ENCODE measurements at places on chromosomes 2 and 18.

GRCh38 chr2:205321231-205321630 lies 361.1 kb upstream of the NRP2 start:
- no peak for DNase-seq

DNA sequence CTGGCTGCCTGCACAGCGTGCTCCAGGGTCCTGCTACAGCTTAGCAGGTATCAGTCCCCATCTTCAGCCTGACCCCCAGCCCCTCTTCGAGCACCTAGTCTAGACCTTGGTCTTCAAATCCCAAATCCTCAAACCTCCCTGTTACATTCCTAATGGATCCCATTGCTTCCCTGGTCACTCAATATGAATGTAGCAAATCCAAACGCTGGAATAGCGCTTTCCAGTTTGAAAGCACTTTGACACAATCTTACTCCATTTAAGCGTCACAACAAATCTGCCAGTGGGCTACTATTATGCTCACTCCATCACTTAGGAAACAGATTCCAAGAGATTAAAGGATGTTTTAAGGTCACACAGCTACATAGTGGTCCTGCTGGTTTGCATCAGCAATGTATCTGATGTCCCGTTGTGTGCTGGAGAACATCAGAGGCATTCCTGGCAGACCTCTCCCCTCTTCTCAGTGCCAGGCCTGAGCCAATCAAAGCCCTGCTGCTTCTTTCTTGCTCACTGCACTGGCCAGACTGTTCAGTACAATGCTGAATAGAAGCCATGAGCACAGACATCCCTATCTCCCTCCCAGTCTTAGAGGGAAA lies 11.1 kb upstream of the INO80C start:
- DNase-seq: no peak

- no peak for DNase-seq
Observed at GRCh38 chr2:170485254-170486026, 229.7 kb upstream of the SP5 start.

GRCh38 chr2:168699844-168700417 lies 102.5 kb upstream of the NOSTRIN start:
- no peak for DNase-seq

DNA sequence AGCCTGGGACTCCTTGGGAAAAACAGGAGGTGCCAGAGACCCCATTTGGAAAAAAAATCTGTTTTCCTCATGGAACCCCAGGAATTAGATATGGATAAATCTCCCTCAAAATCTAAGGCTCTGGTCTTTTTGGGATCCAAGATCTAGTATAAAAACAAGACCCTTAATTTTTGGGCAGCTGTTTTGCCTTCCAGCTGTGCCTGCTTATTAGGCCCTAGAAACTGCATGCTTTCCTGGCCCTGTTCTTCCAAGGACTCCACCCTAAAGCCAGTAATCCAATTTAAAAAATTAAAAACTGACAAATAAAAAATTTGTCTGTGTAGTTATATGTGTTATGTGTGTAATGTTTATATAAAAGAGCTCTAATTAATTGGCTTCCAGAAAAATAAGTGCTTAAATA lies 274.6 kb downstream of the STK39 start:
- DNase-seq: no peak

DNA sequence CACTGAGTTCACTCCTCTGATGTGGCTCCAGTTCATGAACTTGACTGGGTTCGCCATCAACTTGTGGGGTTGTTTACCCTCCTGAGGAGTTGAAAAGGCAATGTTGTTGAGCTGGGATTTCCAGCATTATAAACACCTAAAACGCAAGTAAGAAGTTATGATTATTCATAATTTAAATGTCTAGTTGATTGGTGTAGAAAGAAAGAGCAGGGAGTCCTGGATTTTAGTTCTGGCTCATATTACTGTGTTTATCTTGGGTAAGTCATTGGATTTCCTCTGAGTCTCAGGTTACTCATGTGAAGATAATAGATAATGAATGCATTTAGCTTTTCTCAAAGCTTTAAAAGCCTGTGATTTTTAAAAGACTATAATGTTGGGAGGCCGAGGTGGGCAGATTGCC lies 438.0 kb upstream of the CDH20 start:
- DNase-seq: no peak

DNA sequence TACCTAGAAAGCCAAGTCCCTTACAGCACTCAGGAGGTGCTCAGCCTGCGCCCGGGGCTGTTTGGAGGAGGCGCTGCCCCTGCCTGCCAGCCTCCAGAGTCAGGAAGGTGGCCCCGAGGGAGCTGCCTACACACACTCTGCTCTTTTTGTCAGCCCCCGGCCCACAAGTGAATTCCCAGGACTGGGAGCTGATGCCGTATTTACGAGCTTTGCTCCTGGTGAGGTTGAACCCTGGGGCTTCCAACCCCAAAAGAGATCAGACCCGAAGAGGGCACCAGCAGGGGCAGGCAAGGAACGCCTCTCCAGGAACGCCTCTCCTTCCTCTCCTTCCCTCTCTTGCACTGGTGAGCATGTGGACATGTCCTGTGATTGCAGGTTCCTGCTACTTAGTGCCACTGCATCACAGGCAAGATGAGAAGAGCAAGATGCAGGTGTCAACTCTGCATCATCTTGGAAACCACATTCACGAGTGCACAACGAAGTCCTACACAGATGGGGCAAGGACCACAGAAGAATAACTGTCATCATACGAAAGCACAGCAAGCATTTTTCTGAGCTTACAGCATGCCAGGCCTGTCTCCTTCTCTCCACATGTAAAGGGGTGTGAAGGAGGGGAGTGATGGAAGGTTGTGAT lies 126.7 kb downstream of the NDUFA10 start:
- DNase-seq: no peak

DNA sequence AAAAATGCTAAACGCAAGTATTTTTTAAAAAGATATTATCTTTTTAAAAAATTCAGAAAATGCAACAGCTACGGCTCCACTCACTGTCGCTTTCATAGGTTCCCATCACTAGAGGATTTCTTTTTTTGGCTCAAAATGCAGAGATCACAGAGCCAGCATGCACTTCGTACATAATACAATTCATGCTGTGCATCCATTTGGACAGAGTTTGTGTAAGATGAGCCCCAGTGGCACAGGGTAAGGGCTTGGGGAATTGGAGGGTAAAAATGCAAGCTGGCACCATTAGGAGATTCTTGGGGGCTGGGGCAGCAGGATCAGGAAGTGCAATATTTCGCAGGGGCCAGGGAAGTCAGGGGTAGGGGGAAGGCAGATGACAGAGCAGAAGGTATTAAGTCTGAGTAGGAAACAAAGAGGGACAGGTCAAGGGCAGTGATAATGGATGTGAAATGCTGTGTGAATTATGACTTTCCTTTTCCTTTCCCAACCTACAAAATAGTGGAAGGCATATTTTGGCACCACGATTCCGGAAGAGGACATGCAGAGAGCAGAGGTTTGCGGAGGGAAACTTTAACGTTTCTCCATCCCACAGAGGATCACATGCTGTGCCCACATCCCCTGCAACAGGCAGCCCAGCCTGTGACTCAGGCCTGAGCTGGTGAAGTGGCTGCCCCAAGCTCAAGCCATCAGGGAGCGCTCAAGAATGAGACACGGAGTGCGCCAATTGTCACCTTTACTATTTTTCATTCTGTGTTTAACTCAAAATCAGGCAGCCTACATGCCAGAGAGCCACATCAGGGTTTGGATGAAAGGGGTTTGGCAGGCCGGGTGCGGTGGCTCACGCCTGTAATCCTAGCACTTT lies 4.7 kb downstream of the CAPG start:
- DNase-seq: no peak

DNA sequence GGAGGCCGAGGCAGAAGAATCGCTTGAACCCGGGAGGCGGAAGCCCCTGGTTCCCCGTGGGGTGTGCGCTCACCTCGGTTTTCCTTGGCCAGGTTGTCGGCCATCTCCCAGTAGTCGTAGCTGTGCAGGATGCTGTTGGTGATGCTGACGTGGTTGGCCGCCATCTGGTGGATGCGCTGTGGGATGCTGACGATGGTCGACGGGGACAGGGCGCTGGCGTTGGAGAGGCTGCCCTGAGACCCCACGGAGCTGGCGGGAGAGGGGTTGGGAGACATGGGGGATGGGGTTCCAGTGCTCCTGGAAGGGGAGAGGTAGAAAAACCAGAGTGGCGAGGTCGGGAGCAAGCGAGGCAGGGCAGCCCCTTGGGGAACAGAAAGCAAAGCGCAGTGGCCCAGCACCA lies 64.4 kb upstream of the REV1 start:
- no peak for DNase-seq

GRCh38 chr2:33307659-33308270 lies 168.7 kb upstream of the RASGRP3 start:
- DNase-seq: no peak

GRCh38 chr18:46322411-46322891 lies 218.3 kb downstream of the HAUS1 start:
- DNase-seq: no peak

GRCh38 chr18:21179590-21180220 lies 62.3 kb upstream of the GREB1L start:
- peak; percentile 37 for DNase-seq

DNA sequence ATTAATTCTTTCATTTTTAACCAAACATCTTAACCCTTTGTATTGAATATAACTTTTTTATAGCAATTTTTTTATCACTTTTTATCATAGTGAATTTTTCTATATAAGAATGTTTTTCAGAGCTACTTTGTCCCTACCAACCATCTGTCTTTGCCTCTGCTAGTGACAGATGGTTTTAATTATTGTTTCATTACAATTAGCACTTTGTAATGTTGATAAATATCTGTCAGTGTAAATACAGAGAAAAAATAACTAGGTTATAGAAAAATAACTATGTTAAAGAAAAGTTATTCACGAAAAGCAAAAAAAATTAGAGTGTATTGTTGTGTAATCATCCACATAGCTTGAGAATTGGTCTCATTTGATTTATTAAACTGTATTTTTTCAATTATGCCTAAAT lies 91.0 kb upstream of the CDH19 start:
- DNase-seq: no peak

- no peak for DNase-seq
Observed at GRCh38 chr2:102060792-102061191, 69.0 kb downstream of the IL1R2 start.

All from GM18507 (cell line).